HT1080 (cell line): ENCODE measurements at places on chromosomes 2 and 18.

- DNase-seq = peak; percentile 29
Measured at GRCh38 chr2:28750316-28751251, 1.0 kb upstream of the PPP1CB start.

DNA sequence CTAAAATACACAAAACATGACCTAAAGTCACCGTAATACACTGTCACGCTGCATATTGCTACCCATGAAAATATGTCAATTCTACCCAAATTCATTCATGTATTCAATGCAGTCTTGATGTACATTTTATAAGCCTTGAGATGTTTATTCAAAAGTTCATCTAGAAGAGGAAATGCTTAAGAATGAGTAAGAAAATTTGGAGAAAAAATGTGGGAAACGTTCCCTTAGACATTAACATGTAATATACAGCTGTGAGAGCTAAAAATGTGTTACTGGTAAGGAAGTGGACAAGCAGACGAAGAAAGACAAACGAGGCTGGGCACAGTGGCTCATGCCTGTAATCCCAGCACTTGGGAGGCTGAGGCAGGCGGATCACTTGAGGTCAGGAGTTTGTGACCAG lies 37.3 kb downstream of the THAP4 start:
- no peak for DNase-seq

- DNase-seq = peak; percentile 73
Measured at GRCh38 chr18:56233595-56233994, 404.8 kb downstream of the TXNL1 start.

DNA sequence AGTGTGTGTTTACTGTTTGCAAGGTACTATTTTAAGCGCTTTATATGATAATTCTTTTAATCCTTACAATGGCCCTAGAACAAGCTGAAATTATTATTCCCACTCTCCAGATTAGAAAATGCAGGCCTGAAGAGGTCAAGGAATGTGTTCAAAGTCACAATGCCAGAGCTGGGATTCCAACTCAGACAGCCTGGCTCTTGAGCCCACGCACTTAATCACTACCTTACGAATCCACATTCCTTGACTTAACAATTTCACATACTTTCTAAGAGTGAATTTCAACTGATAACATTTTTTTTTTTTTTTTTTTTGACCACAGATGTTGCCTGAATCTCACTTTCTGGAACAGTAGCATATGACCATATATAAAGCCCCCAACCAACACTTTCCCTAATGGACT lies 400.3 kb downstream of the NCKAP5 start:
- DNase-seq = no peak

DNA sequence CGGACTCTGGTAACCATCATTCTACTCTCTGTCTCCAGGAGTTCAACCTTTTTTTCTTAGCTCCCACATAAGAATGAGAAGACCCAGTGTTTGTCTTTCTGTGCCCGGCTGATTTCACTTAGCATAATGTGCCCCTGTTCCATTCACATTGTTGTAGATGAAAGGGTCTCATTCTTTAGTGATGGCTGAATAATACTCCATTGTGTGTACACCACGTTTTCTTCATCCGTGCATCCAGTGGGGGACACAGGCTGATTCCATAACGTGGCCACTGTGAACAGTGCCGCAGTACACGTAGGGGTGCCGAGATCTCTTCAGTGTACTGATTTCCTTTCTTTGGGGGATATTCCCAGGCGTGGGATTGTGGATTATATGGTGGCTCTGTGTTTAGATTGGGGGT lies 72.3 kb upstream of the NFATC1 start:
- DNase-seq = no peak

DNA sequence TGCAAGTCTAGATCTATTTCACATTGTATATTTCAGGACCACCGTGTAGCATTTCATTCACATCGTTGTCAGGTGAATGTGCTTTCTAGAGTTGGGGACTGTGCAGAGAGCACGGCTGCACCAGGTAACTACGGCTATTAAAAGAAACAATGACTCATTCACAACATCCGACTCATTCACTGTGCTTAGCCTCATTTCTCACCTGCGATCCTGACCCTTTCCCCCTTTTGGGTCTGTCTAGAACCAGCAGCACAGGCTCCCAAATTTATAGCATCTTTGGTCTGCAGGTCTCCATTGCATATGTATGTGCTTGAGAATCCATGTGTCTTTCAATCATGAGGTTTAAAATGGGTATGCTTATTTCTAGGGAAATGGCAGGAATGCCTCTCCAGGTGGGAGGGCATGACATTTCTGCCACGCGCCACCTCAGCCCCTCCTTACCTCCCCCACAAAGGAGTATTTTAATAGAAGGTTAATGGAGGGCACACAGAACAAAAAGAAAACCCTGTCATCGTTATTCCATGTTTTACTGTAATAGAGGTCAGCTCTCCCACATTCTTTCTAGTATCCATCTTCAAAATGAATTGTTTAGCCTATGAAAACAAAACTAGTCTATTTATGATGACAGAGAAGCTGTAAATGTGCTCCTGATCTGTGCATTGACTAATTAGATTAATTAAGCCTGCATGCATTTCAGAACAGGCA lies 246.7 kb upstream of the EPHA4 start:
- no peak for DNase-seq

DNA sequence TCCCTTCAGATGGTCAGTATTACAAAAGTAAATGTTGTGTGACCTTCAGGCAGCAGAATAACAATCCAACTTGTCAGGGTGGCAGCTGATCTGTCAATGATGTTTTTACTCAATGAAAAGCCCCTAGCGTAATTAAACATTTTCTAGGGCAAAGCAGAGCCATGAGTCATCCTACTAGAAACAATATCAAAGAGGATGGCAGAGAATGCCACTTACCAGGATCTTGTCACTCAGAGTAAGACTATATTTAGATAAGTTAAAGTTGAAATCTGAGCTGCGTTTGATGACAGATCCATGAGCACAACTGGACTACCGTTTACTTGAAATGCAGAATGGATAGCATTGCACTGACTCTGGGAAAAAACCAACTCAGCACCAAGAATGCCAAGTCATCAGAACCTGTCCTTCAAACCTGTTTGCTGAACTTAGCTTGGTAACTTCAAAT lies 612.6 kb upstream of the ACVR2A start:
- peak; percentile 23 for DNase-seq

- no peak for DNase-seq
Measured at GRCh38 chr2:10371441-10372196, 68.9 kb downstream of the HPCAL1 start.

- no peak for DNase-seq
Measured at GRCh38 chr2:58357521-58357920, 116.4 kb upstream of the FANCL start.

DNA sequence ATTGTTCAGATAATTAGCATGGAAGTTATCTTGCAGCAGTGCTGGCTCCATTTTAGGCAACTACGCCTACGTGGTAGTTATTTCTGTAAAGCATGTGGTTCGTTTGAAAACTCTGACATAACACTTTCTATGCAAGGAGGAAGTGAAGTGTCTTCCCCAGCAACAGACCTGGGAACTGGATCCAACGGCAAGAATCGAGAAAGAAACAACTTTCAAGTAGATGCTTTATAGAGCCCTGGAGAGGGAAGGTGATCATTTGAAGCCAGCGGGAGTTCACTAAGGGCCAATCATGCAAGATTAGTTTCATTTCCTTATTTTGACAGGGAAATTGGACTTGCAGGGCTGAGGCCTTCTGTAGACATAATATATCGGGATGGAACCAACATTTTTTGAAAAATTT lies 218.3 kb downstream of the ACKR3 start:
- no peak for DNase-seq

GRCh38 chr2:149597050-149597667 lies 9.6 kb upstream of the MMADHC start:
- DNase-seq = no peak

- DNase-seq = no peak
Measured at GRCh38 chr2:118975133-118975532, 33.1 kb downstream of the MARCO start.

DNA sequence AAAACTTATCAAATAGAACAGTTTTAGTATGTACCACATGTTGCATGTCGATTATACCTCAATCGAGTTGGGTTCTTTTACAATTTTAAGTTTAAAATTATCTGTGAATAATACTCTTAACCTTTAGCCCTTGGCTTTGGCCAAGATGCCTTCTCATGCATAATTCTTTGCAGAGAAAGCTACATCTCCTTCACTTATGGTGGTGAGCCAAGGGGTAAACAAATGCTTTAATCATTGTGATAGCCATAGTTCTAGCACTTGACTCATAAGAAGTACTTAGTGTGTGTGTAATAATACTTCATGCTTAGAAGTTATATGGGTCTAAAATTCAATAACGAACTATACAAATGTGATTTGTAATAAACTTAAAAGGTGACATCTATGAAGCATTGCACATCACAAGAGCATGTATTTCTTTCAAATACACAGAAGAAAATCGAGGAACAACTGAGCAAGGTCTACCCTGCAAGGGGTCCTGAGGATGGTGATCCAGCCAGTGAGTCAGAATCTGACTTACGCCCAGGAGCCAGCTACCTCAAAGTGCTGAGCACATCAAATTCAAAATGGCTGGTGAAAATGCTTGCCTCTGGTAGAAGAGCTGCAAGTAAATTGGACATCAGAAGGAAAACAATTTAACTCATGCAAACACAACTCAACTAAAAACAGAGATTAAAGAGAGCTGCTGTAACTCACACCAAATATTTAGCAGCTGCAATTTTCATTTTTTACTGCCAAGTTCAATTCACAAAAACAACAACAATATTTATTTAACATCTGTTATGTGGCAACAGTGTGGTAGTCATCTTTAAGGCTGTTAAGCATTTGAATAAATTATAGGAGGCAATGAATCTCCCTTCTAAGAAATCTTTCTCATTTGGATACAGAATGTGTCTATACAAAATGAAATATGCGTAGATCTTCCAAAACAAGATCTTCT lies 23.8 kb upstream of the TTC39C start:
- DNase-seq = no peak

GRCh38 chr2:3864943-3865865 lies 161.8 kb downstream of the DCDC2C start:
- DNase-seq = no peak

DNA sequence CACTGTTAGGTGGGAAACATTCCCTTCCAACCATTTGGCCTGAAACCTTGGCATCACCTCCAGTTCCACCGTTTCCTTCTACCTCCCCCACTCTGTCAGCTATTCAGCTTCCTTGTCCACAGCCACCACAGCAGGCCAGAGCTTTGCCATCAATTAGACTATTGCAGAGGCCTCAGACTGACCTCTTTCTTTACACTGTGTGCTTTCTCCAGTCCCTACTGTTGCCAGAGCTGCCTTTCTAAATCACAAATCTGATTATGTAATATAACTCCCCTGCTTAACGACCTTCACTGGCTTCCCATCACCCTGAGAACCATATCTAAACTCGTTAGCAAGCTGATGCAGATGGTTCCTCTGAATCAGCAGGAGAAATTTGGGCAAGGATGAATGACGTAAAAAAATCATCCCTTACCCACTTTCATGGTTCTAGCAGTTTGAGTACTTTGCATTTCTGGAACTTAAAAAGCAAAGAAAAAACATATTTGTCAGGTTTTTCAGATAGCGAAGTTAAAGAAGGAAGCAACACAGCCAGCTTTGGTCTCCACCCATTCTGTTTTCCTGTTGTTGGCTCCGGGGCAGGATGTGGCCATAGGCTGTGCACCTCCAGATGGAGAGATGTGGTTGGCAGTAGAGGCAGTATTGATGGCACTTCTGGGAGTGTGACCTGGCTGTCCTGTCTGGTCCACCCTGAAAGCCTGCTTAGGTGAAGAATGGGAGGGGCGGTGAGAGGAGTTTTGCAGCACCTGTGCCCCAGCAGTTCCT lies 422.1 kb downstream of the PARD3B start:
- DNase-seq = no peak

- peak; percentile 13 for DNase-seq
Measured at GRCh38 chr2:168550670-168551069, 94.6 kb downstream of the CERS6 start.

- DNase-seq = peak; percentile 30
Measured at GRCh38 chr2:226607379-226607778, 192.2 kb downstream of the IRS1 start.

DNA sequence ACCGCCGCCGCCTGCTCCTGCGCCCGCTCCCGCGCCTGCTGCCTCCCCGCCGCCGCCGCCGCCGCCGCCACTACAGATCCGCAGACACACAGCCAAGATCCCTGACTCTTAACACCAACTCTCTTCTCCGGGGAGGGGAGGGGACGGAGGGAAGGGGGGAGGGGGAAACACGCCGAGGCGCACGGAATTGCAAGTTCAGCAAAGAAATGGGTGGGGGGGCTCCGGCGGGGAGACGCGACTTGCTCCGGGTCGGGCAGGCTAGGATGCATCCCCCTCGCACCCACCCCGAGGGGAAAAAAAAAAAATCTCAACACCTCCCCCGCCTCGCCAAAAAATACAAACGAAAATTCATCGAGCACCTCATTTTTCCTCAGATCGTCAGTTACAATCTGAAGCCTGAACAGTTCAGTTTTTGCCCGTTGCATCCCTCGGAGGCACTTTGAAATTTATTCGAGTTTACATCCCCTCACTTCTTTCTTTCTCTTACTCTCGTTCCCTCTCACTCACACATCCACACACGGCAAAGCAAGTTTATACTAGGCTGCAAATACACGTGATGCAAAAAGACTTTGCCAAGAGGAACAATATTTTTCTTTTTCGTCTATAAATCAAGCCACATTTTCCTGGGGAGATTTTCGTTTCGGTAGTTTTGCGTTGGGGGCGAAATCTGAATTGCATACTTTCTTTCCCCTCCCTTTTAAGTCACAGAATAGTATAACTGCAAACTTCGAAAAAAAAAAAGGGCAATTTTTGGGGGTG lies at the start of gene TCF4:
Gene TCF4 (minus strand): TSS at position 82 of the 759 bp plus-strand sequence. CDS start 1,076 bp downstream, outside the sequence.
- DNase-seq = peak; percentile 7

DNA sequence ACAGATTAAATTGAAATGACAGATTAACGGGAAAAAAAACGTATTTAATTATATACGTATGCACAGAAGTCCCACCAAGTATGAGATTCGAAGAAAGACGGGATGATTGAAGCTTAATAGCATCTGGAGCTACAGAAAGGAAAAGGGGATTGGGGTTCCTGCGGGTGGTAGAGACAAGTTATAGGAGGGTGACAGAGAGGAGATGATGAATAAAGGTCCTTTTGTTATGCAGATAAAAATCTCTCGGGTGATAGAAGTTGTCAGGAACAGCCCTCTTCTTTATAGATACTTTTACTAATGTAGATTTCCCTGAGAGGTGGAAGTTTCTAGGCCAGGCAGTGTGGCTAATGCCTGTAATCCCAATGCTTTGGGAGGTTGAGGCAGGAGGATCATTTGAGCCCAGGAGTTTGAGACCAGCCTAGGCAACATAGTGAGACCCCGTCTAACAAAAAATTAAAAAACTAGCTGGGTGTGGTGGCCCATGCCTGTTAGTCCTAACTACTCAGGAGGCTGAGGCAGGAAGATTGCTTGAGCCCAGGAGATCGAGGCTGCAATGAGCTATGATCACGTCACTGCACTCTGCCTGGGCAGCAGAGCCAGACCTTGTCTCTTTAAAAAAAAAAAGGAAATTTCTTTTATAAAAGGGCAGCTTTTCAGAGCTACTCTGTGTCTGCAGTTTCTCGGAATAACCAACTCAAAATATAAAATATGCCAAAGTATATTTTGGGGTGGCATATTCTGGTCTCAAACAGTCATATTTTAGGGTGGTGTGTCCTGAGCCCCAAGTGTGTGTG lies 113.0 kb downstream of the STPG4 start:
- peak; percentile 39 for DNase-seq

- DNase-seq = no peak
Measured at GRCh38 chr2:199443589-199444130, 14.1 kb downstream of the SATB2 start.

GRCh38 chr2:240449764-240450531 lies 14.5 kb downstream of the GPC1 start:
- no peak for DNase-seq

- no peak for DNase-seq
Measured at GRCh38 chr2:25297738-25298137, 44.0 kb downstream of the DNMT3A start.
